ENCODE measurements at places on chromosomes 2 and 18.
A peak's percentile ranks its signal among the peaks of the same experiment; 100 is the strongest.

GRCh38 chr18:49520661-49521145, 33.7 kb upstream of the C18orf32 start:
- peak; percentile 34 for DNase-seq

DNA sequence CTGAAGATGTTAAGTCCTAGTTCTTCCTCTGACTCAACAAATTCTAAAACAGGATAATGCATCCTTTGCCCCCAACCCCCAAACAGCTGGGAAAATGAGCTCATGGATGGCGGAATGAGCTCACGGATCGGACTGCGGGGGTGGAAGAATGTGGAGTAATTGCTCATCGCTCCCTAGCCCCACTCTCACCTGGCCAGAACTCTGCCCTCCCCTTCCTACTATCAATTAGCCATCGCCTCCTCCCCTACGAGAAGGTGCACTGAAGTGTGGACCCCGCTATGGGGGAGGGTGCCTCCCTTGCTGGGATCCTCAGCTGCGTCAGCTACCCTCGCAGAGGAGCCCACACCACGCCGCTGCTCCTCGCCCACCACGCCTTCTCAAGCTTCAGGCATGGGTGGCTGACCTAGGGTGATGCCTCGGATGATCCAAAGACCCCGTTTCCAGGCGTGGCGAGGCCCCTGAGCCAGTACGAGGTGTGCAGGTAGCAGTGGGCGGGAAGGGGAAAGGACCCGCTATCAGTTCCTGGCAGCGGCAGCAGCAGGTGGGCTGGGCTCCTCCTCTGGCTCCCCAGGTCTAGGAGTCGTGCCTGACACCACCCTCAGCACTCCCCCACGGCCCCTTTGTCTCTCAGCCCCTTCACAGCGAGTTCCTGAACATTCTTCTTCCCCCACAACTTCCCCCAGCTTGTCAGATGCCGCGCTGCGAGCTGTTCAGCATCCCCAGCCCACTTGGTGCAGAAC, 82.1 kb upstream of the POMC start:
- DNase-seq: no peak

GRCh38 chr2:1804351-1804771, 60.0 kb upstream of the PXDN start:
- DNase-seq: no peak

- DNase-seq: peak; percentile 30
These were observed 23.2 kb downstream of the ACOXL start for GRCh38 chr2:110755491-110756078.

GRCh38 chr2:69088466-69088865, 75.5 kb downstream of the ANTXR1 start:
- DNase-seq: no peak

GRCh38 chr2:144708626-144709025, 188.7 kb upstream of the ZEB2 start:
- DNase-seq: no peak

DNA sequence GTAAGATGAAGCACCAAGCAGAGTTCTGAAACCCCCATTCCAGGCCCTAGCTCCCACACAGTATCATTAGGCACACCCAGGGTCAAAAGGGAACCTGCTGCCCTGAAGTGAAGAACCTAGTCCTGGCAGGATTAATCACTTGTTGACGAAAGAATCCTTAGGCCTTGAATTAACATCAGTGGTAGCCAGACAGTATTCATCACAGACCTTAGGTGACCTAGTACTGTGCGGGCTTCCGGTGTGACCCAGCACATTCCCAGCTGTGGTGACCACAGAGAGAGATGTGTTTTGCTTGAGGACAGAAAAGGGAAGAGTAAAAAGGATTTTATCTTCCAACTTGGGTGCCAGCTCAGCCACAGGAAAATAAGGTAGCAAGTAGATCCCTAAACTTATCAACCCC, 1071.4 kb upstream of the FAM98A start:
- no peak for DNase-seq

GRCh38 chr2:54585136-54585733, 129.1 kb downstream of the SPTBN1 start:
- DNase-seq: no peak

GRCh38 chr2:200158647-200159356, 147.7 kb upstream of the SPATS2L start:
- no peak for DNase-seq

DNA sequence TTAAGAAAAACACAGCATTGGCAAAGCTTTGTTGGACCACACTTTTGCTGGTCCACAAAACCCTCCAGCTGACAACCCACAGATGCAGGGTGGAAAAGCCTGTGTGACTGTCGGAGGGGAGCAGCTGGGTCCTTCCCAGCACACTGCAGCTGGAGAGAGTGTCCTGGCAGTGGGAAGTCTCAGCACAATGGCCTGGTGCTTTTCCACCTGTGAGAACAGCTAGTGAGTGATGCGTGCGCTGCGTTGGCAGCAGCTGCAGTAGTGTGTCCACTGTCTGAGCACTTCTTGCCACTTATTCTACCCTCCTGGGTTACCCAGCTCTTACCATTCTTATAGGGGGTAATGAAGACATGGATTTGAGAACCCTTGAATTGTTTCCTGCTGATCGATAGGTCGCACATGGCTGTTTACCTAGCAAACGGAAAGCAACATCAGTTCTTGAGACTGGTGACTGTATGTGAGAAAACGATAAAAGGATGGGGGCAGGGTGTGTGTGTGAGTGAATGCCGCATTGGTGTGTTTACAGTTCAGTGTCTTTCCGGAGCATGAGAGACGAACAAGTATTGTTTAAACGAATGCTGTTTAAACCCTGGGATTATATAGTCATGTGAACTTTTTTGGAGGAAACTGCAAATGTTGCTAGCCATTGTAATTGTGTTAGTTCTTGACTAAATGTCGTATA, 69.7 kb downstream of the LYPD6 start:
- DNase-seq: peak; percentile 24

DNA sequence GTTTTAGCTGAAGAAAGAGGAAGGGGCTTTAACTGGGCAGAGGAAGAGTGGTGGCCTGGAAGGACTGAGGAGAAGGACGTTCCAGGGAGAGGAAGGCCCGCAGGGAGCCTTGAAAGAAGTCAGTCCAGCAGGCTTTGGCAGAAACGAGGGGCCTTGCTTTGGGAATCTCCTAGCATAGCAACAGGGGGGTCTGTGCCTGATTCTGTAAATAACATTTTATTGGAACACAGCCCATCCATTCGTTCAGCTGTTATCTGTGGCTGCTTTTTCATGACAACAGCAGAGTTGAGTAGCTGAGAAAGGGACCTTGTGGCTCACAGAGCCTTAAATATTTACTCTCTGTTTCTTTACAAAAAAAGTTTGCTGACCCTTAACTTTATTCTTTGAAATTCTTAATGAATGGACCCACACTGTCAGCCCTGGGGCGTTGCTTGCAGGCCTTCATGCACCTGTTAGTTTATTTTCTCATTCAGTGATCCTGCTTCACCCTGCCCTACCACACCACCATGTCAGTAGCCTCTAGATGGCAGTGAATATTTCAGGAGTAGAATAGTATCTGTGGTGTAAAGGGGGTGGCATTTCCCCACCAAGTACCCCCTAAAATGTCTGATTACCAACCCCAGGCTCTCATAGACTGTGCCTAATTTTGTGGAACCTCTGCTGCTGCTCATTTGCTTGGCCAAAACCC, 61.0 kb downstream of the MGAT5 start:
- no peak for DNase-seq

DNA sequence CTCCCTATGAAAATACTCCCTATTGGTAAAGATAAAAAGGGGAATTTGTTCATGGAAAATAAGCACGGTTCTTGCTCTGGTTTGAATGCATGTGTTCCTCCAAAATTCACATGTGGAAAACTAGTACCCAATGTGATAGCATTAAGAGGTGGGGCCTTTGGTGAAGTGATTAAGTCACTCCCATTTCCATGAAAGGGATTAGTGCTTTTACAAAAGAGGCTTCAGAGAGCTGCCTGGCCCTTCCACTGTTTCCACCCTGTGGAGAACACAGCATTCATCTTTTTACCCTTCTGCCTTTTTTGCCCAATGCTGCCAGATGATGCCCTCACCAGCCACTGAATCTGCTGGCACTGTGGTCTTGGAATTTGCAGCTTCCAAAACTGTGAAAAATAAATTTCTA, 666.8 kb downstream of the ARHGAP15 start:
- DNase-seq: no peak

DNA sequence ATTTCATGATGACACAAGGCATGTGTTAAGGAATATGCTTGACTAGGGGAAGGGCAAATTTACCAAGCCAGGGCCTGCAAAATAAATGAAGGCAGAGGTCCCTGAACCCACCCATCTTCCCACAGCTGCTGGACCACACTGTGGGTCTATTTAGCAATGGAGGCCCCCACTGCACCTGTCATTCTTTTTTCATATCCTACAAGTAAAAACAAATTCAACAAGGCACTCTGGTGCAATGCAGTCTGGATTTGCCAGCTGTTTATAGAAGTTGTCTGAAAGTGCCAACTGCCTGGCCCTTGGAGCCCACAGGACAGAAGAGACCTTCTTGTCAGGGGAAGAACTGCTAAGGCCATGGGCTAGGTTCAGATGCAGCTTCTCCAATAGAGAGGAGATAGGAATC, 112.8 kb upstream of the ATL2 start:
- DNase-seq: no peak

- DNase-seq: no peak
These were observed 356.8 kb downstream of the NR4A2 start for GRCh38 chr2:155975734-155976133.

- DNase-seq: no peak
These were observed 14.5 kb downstream of the CYB5A start for GRCh38 chr18:74277296-74277695.

DNA sequence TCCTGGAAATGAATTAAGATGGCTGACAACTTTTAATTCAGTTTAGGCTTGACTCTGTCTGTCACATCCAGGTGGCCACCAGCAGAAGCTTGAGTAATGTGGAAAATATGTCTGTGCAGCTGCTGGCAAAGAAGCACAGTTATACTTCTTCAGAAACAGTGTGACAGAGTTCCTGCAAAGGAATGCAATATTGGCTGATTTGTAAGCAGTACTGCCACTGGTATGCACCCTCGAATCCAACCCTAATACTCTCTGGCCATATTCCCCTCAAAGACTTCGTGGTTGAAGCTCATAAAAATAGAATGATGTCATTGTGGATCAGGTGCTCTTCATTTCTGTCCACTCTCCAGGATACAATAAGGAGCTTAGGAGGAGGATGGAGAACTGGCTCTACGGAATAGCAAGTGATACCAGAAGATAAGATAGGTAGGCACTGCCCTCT, 86.2 kb downstream of the METTL8 start:
- DNase-seq: peak; percentile 59

- DNase-seq: no peak
These were observed 108.1 kb upstream of the KCTD1 start for GRCh38 chr18:26656431-26656943.

Data from endothelial cell of umbilical vein (primary cell).